ENCODE measurements at places on chromosomes 12 and 14.

- no peak for DNase-seq
Measured at GRCh38 chr14:106094654-106095189, 568.3 kb downstream of the TMEM121 start.

DNA sequence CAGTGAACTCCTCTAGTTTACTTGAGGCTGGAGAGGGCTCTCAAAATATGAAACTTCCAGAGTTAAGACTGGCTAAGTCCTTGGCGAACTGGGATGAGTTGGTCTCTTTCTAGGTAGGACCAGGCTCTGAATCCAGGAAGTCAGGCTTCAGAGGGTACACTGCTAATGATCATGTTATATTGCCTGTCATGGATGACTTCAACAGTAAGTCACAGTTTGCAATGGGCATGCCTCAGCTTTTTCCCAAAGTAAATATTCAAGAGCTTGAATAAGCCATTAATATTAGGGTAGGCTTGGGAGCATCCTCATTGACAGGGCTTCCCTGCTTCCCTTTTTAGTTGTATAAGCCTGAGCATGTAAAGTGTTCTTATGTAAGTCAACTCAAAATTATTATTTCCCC is 61.7 kb upstream of the PTHLH start:
- DNase-seq: no peak

- no peak for DNase-seq
Measured at GRCh38 chr12:42792265-42792664, 202.7 kb upstream of the PRICKLE1 start.

- DNase-seq: no peak
Measured at GRCh38 chr12:127628645-127629044, 638.3 kb upstream of the TMEM132C start.

DNA sequence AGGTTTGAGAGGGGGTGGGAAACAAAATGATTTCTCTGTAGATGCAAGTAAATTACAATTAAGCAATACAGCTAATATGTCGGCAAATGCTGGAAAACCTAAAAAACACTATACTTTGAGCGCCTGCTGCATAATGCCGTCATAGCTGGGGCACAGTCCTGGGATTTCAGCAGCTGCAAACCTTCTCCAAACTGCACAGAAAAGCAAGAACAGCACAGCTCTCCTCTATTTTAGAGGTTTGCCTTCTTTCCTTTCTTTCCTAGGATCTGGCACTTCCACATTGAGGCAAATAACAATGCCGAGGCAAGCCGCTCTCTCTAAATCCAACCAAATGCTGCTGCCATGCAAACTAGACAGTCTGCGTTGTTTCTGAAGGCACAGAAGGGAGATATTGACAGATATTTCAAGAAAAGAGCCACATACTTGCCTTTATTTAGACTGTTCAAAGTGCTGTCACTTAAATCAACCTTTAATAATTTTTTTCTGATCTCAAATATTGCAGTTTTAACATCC is 287.1 kb upstream of the G2E3 start:
- DNase-seq: no peak

DNA sequence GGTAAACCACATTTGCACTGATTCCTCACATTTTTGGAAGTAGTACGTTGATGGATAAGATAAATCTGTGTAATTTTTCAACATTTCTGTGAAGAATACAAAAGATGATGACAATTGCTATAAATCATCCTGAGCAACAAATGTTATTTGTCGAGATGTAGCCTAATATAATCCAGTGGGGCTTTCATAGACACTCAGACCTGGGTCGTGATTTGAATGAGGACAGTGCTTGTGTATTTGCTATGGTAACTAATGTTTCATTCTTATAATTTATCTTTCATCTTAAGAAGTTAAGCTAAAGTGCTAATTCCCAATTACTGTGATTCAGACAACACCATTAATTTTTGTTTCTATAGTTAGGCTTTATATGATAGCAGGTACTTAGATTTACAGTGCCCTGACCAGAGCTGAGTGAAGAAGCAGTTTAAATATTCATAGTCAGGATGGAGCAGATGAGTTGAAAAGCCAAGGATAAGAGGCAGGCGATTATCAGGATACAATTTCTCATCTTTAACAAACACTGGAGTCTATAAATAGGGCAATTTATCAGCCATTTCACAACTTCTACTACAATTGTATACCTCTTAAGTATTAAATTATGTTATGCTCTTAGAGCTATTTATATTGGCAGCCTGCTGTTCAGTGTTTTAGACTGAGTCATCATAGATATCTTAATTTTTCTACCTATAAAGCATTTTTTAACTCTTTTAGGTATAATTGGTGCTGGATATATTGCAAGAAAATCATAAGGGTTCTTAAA is 359.9 kb downstream of the TRHDE start:
- no peak for DNase-seq

- no peak for DNase-seq
Measured at GRCh38 chr12:108881953-108882352, 2.1 kb downstream of the DAO start.

GRCh38 chr14:55350461-55350860 is 61.2 kb downstream of the ATG14 start:
- no peak for DNase-seq

DNA sequence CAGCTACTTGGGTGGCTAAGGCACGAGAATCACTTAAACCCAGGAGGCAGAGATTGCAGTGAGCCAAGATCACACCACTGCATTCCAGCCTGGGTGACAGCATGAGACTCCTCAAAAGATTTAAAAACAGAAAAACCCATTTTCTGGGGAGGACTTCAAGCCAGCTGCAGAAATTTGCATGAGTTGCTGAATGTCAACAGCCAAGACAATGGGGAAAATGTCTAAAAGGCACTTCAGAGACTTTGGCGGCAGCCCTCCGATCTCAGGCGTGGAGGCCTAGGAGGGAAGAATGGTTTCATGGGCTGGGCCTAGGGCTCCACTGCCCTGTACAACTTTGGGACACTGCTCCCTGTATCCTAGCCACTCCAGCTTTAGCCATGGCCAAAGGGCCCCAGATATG is 177.8 kb upstream of the C14orf180 start:
- DNase-seq: no peak

DNA sequence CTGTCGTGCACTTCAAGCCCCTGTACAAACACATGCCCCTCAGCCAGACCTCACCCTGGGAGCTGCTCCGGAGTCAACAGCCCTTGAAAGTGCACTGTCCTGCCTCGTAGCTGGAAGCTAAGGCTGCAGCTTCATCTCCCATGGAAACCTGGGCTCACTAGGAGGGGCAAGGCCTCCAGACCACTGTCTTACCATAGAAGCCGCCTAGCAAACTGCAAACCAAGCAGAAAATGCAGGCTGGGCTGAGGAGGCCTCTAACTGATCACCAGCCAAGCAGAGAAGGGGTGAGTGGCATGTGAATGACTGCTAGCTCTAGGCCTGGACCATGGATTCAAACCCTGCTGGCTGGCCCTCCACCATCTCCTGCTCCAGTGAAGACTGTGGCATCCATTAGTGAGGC is 340.2 kb downstream of the CACNA1C start:
- DNase-seq: no peak

- DNase-seq: no peak
Measured at GRCh38 chr12:111218499-111218898, 150.4 kb downstream of the PHETA1 start.

GRCh38 chr14:94088516-94088915 is 7.4 kb downstream of the IFI27L1 start:
- no peak for DNase-seq

- no peak for DNase-seq
Measured at GRCh38 chr12:89948271-89949175, 239.9 kb upstream of the ATP2B1 start.

DNA sequence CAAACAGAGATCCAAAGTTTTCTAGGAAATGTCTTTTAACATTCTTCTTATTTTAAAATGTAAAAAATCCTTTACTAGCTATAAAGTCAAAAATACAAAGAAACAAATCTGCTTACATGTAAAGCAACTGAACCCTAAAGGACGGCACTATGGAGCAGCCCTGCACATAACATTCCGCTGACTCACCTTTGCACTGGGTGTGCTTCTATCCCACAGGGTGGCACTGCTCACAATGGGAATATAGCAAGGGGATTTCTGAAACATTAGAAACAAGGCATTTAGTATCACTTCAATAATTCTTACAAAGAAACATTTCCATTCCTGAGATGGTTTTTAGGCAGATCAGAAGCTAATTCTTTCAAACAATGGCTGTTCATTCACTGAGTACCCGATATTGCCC is 94.3 kb downstream of the C12orf42 start:
- no peak for DNase-seq

DNA sequence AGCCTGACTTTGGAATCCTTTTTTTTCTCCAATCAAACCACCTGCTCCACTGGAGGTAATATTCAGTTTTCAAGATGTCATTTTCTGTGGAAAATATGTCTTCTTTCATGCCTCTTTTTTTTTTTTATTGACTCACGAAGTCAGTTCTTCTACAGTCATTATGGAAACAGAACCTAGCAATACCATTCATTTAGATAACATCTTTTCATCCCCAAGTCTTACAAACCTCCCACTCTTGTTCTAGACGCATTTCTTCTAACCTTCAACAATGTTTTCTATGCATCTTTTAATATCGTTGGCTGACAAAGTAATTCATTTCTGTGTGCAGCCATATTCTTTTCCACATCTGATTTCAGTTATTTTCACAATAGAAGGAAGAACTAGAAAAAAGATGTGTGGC is 474.3 kb upstream of the CCDC196 start:
- DNase-seq: no peak

DNA sequence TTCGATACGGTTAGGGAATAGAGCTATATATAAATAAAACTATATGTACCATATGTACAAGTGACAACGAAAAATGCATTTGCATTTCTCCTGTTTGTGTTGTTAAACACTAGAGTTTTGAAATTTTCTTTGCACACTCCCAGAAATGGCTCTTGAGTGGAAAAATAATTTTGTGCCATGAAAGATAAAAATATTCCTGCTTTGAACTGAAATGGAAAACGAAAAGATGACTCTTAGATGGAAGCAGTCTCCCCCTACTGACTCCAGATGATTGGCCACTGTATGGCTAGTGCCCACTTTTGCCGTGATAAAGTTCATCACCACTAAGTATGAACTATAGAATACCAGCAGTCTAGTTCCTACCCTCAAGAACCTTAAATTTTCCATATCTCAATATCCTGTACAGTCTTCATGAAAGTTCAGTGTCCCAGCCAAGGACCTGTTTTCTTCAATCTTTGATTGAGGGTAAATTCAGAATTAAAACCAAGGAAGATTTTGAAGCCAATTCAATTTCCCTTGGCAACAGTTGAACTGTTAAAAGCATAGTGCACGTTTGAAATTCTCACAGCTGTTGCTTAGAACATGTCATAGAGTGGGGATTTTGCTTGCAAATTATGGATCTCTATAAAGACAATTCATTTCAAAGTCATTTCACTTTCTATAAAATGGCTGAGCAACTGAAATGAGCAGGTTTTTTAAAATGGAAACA is 1.6 kb upstream of the PPP2R5E start:
- no peak for DNase-seq

GRCh38 chr14:79543967-79544697 is 667.2 kb downstream of the DIO2 start:
- no peak for DNase-seq

DNA sequence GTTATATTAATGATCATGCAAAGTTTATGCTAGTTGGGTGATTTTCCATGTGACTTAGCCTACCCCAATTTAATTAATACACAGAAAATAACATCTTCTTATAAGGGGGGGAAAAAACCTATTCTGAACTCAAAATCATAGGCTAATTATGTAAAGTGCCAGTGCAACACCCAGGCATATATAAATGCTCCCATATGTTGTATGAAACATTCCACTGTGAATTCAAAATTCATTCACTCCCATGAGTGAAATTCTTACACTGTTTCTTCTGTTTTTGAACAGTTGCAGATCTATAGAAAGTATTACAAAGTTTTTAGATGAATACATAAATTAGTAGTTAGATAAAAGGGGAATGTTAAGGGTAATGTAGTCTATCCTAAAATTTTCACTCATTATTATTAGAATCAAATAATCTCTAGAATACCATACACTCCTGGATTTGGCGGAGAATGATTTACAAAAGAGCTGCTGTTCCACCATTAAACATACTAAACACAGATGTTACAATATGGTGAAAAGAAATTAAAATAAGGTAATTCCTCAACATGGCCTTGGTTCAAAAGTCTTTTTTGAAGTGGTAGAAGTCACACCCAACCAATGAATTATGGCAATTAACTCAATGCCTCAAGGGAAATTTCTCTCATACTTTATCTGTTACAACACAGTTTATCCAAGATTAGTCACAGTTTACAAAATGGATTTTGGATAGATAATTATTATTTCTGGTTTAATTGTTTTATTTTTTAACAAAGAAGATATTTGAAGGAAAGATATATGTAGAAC is 454.1 kb upstream of the FLRT2 start:
- no peak for DNase-seq

- DNase-seq: no peak
Measured at GRCh38 chr12:96401076-96401871, 1.0 kb upstream of the CDK17 start.
